Fibroblast of pulmonary artery (primary cell): ENCODE measurements at places on chromosomes 7 and 10.

- DNase-seq: peak; percentile 44
Observed at GRCh38 chr10:114925587-114926586, 12.1 kb upstream of the TRUB1 start.

GRCh38 chr10:74643596-74643975 lies 182.8 kb upstream of the KAT6B start:
- DNase-seq: no peak

DNA sequence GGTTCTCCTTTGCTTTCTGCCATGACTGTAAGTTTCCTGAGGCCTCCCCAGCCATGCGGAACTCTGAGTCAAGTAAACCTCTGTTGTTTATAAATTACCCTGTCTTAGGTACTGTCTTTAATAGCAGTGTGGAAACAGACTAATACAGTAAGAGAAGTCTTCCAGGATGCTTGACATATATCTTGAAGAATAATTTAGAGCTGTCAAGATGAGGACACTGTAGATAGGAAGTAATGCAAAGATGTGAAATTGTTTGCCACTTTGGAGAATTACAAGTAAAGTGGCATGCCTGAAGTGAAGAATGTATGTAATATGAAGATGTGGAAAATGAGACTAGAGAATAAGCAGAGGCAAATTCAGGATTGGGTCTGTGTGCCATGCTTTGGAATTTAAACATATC lies 2.9 kb upstream of the CADPS2 start:
- DNase-seq: no peak

- DNase-seq: no peak
Observed at GRCh38 chr7:151034312-151035025, 6.2 kb downstream of the ABCB8 start.

- no peak for DNase-seq
Observed at GRCh38 chr7:17490825-17491224, 192.4 kb downstream of the AHR start.

- DNase-seq: no peak
Observed at GRCh38 chr10:118153287-118153686, 106.5 kb upstream of the RAB11FIP2 start.

DNA sequence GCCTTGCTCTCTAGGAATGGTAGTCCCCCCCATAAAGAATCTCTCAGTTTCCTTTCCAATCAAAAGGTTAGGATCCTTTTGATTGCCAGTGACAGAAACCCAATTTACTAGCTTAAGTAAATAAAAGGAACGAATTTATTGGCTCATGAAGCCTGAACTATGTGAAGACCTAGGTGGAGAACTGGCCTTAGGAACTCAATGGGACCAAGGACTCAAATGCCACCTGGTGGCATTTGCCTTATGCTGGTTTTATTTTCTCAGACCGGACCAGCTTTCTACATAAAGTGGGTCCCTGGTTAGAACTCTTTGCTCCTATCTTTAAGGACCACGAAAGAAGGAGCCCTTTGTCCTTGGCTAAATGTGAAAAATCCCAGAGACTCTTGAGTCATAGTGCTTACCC lies 25.4 kb downstream of the CFTR start:
- DNase-seq: no peak

GRCh38 chr7:154916856-154917807 lies 85.8 kb downstream of the PAXIP1 start:
- DNase-seq: no peak

DNA sequence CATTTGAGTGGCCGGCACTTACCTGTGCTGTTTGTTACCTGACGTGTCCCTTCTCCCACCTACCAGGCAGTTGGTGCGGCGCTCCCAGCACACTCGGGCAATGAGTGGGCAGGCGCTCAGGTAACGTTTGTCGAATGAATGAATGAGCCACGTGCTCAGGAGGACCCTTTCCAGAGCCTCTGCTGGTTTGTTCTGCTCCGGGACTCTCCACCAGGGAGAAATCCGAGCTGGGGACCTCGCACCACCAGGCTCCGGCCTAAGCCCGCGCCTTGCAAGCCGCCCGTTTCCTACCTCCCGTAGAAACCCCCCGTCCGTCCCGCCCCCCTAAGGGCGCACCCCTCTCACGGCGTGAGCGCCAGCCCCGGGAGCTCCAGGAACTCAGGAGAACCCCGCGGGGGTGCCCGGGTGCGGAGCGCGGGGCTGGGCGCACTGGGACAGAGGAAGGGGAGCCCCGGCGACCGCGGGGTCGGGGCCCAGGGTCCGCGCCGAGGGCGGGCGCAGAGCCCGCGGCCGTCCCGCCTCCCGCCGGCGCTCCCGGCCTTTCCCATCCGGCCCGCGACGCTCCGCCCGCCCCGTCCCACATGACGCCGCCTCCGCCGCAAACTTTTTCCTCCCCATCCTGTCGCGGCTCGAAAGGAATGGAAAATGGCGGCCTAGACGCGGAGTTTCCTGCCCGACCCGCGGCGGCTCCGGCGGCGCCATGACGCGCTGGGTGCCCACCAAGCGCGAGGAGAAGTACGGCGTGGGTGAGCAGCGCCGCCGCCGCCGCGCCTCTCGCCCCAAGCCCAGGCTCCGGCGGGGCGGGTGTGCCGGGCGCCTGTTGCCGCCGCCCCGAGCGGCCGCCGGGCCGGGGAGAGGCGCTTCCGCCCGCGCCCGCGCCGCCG lies at the start of gene DOCK1:
Gene DOCK1 (plus strand): TSS at position 611 of the 884 bp plus-strand sequence. CDS start 90 bp downstream, at position 701.
- DNase-seq: peak; percentile 73

DNA sequence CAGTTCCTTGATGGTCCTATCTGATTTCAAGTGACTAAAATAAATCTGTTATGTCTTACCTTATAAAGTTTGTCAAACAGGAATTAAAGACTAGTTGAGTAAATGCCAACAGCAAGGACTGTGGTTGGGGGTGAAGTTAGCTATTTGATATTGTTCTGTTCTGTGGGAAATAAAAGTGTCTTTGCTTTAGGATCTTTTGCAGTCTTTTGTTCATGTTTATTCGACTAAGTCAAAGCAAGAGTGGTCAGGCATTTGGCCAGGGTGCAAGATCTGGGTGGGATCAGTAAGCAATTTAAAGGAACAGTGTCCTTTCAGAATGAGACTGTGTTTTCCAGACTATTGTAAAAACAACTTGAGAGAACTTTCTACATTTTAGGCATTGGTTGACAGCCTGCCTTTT lies at the start of gene COL28A1:
Gene COL28A1 (minus strand): TSS at position 183 of the 400 bp plus-strand sequence. CDS start 2,998 bp downstream, outside the sequence.
- DNase-seq: no peak

DNA sequence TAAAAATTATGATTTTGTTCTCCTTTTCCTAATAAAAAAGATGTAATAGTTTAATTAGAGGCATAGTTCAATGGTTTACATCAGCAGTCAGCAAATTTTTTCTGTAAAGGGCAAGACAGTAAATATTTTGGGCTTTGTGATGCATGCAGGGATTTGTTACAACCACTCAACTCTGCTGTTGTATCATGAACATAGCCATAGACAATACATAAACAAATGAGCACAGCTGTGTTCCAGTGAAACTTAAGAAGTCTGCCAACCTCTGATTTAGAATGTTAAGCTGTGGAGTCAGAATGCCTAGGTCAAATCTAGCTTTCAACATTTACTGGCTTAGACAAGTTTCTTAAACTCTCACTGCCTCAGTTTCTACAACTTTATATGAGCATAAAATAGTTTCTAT lies 31.6 kb downstream of the ASZ1 start:
- no peak for DNase-seq

GRCh38 chr10:99375426-99375825 lies 46.3 kb downstream of the CNNM1 start:
- no peak for DNase-seq

DNA sequence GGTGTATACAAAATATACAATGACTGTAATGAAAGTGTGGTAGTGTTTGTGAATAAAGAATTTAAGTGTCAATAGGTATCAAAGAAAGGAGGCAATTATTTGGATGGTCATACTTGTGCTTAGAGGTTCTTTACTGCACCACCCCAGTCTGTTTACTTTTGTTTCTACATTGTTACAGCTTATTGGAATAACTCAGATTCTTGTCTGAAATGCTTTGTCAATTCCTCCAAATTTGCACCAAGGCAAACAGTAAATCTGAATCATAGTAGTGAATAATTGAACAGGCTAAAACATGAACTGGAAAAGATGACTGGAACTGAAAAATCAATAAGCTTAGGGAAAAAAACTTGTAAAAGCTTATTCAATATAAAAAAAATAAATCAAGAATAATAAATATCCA lies 319.2 kb downstream of the EXOC4 start:
- DNase-seq: no peak

DNA sequence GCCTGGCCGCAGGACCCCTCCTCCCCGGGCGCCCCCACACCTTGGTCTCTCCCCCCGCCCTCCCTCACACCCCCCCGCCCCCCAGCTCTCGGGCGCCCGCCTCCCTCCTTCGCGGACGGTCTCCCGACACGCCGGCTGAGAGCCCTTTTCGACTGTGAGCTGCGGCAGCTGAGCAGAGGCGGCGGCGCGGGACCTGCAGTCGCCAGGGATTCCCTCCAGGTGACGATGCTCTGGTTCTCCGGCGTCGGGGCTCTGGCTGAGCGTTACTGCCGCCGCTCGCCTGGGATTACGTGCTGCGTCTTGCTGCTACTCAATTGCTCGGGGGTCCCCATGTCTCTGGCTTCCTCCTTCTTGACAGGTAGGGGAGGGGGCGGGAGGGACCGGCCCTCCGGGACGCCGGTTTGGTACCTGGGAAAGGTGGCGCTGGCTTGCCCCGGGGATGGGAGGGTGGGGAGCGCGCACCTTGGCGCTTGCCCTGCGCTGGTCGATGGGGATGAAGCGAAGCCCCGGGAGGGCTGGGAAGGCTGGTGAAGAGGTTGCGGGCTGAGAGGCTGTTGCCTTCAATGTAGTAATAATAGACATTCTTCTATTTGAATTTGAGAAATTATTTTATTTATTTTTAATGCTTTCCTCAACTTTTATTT lies at the start of gene BMPER:
Gene BMPER (plus strand): TSS at position 151 of the 644 bp plus-strand sequence. CDS start 75 bp downstream, at position 226.
- DNase-seq: peak; percentile 61

DNA sequence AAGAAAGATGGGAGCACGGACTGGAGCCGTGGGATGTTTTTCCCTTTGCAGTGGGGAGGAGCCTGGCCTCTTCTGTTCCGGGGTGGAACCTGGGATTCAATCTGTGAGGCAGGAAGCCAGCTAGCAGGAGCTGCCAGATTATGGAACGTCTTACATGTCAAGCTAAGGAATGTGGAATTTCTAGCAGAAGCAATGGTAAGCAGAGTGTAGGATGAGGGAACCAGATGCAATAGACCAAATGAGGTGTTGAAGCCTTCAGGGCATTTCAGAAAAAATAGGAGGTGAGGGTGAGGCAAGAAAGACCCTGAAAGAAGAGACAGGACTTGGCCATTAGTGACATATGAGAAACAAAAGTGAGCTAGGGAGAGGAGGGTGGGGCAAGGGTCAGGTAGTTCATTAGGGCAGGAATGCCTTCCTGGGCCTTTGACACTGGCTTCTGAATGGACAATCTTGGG lies 105.5 kb downstream of the CHN2 start:
- peak; percentile 50 for DNase-seq

- DNase-seq: peak; percentile 12
Observed at GRCh38 chr10:70940834-70941568, 52.6 kb upstream of the PCBD1 start.

GRCh38 chr10:46539596-46540411 lies 16.7 kb downstream of the GPRIN2 start:
- DNase-seq: peak; percentile 57

GRCh38 chr7:95871075-95871848 lies 98.9 kb downstream of the DYNC1I1 start:
- DNase-seq: peak; percentile 64

- DNase-seq: no peak
Observed at GRCh38 chr7:140084972-140085371, 22.2 kb upstream of the PARP12 start.

DNA sequence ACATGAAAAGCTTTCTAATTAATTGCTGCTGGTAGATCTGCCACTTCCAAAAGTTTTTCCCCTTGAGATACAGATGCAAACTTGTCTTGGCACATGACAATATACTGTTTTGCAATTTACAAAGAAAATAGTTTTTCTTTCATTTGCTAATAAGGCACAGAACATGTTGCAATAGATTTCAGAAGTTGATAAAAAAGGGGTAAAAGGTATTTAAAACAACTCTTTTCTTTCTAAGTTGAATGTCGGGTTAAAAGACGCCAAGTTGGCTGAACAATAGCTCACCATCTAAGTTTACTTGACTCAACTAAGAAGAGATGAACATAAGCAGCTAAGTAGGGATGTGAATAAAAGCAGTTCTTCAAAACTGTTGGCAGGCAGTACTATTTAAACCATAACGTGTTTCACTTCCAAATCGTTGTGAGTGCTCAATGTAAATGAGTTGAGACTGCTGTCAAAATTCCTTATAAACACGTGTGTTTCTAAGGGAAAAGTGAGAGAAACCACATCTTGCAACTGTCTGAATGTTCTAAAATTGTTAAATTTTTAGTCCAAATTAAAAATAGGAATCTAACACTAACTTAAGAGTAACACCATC lies 14.5 kb upstream of the THSD7A start:
- DNase-seq: peak; percentile 16

DNA sequence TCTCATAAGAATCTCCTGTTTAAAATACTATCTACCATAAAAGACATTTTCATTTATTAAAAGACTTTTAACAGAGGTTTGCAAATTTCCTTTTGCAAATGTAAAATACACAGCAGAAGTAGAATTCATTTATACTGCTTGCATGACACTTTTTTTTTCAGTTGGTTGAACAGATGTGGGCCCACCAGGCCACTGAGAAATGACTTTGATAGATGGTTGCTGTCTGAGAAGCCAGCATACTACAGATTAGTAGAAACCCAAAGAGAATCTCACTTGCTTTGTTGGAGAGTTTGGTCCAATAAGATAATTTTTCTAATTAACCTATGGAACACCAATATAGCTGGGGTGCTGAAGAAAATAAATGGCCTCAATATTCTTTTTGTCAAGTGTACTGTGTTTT lies 66.3 kb downstream of the PHF14 start:
- no peak for DNase-seq

DNA sequence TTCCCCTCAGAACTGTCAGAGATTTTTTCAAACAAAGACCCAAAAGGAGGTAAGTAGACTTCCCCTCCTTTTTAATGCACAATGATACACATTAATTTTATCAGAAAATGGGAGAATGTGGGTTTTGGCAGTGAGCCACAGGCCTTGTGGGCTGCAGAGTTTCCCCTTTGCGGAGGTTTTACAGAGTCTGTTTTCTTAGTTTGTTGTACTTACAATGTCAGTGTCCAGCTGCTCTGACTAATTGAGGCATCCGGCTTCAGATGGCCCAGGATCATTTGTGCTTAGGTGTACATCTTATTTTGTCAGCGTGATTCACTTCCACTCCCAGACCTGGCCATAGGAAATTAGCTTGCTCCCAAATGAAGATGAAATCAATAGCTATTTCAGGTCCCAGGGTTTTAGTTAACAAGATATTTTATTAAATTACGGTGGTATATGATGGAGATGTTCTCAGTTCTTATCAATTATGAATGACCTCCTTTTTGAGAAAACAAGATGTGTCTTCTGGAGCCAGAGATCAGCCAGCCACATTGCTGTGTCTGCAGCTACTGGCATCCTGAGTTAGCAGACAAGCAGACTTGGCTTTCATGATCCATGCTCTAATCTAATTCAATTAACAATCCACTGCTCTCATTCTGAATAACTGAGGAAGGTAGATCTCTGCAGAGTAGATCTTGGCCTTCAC lies 1086.6 kb upstream of the SORCS1 start:
- peak; percentile 4 for DNase-seq

GRCh38 chr10:31004611-31005193 lies 27.0 kb downstream of the ZNF438 start:
- DNase-seq: peak; percentile 95

- no peak for DNase-seq
Observed at GRCh38 chr10:13712476-13712836, 125.7 kb downstream of the PRPF18 start.
